ENCODE measurements at places on chromosomes 7 and 10. TPM values are rescaled to one million over a fixed set of nuclear protein-coding genes. Genes with fewer than 3 reads are reported as not detected.

Gene SFTPA1
- total RNA-seq, result not detected

Gene OR2A5
- not detected for total RNA-seq

Gene MICALL2
- 3.3 TPM for total RNA-seq

Gene GBX1
- not detected for total RNA-seq

Gene NEUROD6
- not detected for total RNA-seq

Gene PDE6C
- total RNA-seq, result not detected

Gene ADAM12
- 1.0 TPM for total RNA-seq
